ENCODE measurements at places on chromosomes 6 and 20.

DNA sequence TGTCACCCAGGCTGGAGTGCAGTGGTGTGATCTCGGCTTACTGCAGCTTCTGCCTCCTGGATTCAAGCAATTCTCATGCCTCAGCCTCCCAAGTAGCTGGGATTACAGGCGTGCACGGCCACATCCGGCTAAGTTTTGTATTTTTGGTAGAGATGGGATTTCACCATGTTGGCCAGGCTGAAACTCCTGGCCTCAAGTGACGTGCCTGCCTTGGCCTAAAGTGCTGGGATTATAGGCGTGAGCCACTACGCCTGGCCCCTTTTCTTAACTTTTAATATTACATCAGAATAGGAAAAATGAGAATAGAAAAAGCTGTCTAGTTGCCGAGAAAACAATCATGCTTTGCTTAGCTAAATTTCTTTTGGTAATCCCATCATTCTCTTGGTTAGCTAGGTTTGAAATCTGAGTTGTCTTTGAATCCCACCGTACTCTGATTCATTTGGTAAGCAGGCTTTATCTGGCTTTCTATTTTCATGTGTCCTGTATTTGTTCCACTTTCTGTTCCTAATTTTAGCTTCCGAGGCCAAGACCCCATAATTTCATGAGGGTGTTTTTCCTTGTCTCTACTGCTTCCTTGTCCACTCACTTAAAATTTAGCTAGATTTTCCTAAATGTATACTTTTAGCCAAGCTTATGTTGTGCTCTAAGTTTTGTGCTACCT lies 83.5 kb downstream of the NCOA3 start:
- DNase-seq, result no peak

GRCh38 chr20:5751856-5752255 lies 1.7 kb downstream of the SHLD1 start:
- no peak for DNase-seq

DNA sequence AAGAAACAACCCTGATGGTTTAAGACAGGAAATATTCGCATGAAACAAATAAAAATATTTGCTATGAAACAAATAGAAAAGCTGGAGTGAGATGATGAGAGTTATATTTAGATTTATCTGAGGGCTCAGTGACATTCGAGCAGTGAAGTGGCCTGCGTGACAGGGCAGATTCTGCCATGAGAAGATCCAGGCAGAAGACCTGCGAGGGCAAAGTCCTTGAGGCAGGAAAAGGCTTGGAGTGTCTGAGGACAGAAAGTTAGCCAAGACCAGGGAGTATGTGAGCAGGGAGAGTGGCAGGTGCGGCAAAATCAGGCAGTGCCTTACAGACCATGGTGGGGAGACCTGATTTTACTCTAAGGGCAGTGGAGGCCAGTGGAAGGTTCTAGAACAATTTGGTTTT lies 66.9 kb upstream of the RIN2 start:
- no peak for DNase-seq

DNA sequence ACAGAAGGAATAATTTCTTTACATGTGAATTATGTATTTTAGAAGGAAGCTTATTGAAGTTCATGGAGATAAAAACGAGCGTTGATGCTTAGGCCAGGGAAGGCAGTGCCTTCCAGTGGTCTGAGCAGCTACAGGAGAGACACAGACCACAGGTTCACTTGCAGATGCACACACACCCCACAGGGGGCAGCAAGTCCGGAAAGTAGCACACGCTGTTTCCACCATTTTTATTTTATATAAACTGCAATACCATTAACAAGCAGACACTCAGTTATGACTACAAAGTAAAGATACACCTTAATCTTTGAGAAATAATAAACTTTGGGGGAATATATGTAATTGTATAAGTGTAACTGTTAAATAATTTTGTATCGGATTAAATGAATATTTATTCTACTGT lies 13.5 kb upstream of the DACT2 start:
- DNase-seq, result no peak

DNA sequence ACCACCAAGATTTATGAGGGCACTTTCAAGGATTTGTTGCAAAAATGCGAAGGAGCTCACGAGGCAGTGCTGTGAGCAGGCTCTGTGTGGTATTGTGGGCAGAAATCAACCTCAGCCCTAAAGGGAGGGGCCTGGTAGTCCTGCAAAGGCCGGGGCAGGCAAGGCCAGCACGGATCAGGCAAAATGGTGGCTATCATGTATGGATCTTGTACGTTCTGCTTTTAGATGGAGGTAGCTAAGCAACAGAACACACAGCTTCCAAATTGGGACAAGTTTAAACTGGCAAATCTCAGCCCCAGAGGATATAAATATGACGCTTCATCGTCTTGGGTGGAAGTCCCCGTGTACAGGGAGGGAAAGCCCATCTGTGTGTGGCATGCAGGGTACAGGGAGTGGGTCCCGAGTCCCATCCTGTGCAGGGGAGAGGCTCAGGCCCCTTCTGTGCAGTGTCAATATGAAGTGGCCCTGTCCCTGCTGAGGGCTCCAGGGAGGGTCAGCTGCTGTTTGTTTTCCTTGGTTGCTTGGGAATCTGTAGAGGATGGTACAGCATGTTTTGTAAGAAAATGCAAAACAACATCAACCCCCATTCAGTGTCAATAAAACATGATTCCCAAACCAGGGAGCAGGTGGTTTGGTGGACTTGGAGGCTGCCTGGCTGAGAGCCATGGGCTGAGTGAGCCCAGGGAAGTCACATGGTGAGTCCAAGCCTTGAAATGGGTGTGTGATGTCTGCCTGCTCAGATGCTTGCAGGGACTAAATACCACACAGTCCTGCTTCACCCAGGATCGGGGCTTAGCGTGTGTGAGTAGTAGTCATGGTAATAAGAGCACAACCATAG lies 113.0 kb downstream of the SYCP2 start:
- no peak for DNase-seq
